Stimulated activated naive CD4-positive, alpha-beta T cell treated with Interleukin-2 at 50 U/mL for 16 hours (primary cell): ENCODE measurements at places on chromosomes 11 and 22.

DNA sequence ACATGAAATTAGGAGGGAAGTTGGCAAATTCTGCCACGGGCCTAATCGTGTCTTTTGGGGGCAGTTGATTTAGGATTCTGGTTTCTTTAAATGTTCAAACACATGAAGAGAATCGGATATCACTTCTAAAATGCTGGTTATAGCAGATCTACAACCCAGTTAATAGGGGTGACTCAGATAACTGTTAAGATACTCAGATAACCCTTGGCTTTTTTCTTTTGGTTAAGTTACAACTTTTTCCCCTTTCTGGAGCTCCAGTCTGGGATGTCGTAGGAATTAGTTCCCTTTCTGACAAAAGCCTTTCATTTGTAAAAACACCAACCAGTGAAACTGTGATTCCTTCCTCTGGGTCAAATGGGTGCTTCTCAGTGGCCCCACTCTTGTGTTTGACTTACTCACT lies 976 bp downstream of the DEPDC7 start:
- no peak for DNase-seq

GRCh38 chr22:28873183-28873963 lies 10.0 kb upstream of the ZNRF3 start:
- no peak for DNase-seq

DNA sequence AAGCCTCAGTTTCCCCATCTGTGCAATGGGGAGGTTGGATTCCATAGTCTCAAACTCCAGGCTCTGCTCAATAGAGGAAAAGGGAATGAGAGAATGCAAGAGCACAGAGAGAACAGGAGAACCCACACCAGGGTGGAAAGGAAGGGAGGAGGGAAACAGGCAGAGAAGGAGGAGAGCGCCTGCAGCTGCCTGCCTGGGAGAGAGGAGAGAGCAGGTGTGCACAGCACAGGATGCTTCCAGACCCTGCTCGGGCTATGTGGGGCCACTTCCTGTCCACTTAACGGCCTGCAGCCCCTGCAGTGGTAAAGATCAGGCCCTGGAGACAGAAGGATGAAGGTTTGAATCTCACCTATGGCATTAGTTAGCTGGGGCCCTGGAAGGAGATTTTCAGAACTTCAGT lies 12.3 kb downstream of the LRRC32 start:
- no peak for DNase-seq

GRCh38 chr11:102829316-102830000 lies 14.0 kb downstream of the MMP3 start:
- no peak for DNase-seq

GRCh38 chr11:121607341-121607740 lies 154.6 kb upstream of the SORL1-AS1 start:
- no peak for DNase-seq

DNA sequence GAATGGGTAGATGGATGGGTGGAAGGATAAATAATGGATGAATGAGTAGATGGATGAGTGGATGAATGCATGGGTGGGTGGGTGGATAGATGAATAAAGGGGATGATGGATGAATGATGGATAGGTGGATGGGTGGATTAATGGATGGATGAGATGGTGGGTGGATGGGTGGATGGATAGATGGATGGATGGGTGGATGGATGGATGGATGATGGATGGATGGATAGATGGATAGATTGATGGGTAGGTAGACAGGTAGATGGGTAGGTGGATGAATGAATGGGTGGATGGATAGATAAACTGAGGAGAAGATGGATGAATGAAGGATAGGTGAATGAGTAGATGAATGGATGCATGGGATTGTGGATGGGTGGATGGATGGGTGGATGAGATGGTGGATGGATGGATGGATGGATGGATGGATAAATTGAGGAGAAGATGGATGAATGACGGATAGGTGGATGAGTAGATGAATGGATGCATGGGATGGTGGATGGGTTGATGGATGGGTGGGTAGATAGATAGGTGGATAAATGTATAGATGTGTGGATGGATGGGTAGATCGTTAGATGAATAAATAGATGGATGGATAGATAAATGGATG lies 331.3 kb downstream of the MN1 start:
- DNase-seq = no peak

GRCh38 chr22:45868571-45869339 lies 108.2 kb downstream of the WNT7B start:
- no peak for DNase-seq

DNA sequence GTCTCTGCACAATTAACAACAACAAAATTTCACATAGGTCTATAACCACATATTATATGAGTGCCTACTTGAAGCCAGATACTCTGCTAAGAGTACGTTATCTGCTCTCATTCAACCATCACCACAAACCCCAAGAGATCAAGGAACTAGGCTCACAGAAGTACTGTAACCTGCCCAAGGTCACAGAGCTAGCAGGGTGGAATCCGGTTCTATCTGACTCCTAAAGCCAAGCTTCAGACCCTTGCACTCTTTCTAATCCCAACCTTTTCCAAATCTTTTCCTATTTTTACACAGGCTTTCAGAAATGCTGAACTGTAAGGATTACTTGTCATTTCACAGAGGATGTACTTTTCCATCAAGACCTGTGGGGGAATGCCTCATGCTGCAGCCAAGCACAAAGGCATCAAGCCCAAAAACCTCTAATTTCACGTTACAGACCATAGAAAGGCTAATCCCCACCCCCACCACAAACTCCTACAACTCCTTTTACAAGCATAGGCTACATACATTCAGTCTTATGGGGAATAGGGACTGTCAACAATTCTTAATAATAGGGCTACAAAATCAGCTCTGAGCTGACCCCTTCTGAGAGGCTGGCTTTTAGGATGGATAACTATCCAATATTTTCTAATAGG lies 927 bp downstream of the PRCP start:
- no peak for DNase-seq
